ENCODE measurements at places on chromosomes 2 and 18.

DNA sequence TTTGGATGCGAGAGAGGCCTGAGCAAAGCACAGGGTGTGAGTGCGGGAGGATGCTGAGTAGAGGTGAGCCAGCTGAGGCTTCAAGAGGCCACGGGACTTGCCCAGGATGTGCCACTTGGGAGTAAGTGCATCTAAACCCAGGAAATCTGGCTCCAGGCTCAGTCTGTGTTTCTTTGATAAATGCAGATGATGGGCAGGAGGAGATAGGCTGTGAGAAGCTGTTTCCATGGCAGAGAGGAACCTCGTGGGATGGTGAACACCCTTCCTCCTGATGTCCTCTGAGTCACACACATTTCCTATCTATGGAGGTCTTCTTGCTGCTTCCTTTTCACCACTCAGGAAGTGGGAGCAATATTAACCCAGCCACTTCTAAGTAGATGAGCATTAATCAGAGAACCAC lies 38.4 kb upstream of the CELF4 start:
- no peak for DNase-seq

DNA sequence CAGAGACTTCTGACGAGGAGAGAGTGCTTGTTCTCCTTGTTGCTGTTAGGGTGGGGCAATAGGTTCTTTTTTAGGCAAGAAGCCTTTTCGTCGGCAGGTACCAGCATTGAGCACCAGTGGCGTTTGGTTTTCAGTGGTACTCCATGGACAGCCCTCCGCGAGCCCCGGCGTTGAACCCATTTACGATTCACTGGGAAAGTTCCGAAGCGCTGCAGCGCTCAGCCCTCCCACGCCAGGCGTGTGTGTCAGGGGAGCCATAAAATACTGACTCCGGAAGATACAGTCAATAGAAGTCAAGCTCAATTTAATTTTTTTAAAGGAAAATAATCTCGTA lies 494 bp upstream of the ROCK1 start:
- peak; percentile 14 for DNase-seq

DNA sequence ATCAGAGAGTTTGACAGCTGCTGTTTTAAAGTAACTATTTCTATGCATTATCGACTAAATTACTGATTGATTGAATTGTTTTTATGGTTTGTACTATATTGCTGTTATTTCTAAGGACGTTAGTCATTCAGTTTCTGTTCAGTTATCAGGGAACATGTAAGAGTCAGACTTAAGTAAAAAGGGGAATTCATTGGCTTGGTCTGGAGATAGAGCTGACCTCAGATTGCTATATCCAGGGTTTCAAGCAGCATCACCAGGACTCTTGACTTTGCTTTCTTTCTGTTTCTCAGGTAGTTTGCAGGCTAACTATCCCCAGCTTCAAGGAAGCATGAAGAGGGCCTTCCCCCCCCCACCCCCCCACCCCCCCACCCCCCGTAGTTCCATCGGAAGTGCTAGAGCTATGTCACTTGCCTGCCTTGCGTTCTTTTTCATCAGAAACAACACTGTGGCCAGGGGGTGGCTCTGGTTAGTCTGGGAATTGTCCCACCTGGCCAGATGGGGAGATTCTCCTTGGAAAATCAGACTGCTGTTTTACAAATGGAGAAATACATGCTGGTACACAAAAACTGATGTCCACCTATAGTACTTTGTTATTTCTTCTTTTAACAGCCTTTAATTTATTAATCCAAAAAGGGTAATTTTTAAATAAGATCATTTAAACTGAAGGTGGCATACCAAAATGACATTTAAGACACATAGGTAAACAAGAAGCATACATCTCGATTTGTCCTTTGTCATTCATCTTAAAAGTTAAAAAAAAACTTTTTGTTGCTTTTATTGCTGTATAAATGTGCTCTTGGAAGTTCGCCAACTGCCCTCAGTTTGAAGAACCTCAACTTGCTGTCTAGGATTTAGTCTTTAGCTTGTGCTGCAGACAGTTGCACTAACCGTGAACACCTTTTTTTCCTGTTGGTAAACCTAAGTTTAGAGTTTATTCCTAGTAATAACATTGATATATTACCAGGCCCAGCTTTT lies 9.4 kb downstream of the SMAD4 start:
- no peak for DNase-seq

GRCh38 chr2:8418721-8419120 lies 263.1 kb upstream of the ID2 start:
- DNase-seq: no peak

GRCh38 chr2:129504646-129505045 lies 474.8 kb upstream of the RAB6C start:
- DNase-seq: no peak

DNA sequence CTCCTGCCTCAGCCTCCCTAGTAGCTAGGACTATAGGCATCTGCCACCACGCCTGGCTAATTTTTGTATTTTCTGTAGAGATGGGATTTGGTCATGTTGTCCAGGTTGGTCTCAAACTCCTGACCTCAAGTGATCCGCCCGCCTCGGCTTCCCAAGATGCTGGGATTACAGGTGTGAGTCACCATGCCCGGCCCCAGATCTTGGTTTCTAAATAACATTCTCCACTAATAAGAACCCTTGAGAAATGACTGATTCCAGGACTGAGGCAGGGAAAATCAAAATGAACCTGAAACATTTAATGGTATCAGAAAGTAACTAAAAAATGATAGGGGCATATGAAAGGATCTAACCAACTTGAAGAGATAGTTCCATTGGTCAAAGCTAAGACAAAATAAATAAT lies 34.0 kb downstream of the BMPR2 start:
- DNase-seq: no peak

DNA sequence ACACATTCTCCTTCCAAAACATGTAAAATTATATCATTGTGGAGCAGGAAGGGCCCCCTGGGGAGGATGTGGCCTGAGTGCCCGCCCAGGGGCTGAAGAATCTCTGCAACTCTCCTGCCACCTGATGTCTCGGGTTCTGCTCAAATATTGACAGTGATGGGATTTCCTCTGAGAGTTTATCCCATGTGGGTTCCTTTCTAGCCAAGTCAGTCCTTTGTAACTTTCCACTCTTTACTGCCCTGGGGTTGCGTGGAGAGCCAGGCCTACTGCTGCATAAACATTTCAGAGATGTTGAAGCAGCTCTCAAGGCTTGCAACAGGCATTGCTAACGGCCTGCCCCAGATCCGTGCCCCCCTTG lies 4.0 kb upstream of the RAB17 start:
- DNase-seq: no peak

GRCh38 chr18:3610813-3611212 lies 160.8 kb downstream of the TGIF1 start:
- no peak for DNase-seq

GRCh38 chr2:202035089-202035940 lies 1.7 kb downstream of the FZD7 start:
- no peak for DNase-seq

DNA sequence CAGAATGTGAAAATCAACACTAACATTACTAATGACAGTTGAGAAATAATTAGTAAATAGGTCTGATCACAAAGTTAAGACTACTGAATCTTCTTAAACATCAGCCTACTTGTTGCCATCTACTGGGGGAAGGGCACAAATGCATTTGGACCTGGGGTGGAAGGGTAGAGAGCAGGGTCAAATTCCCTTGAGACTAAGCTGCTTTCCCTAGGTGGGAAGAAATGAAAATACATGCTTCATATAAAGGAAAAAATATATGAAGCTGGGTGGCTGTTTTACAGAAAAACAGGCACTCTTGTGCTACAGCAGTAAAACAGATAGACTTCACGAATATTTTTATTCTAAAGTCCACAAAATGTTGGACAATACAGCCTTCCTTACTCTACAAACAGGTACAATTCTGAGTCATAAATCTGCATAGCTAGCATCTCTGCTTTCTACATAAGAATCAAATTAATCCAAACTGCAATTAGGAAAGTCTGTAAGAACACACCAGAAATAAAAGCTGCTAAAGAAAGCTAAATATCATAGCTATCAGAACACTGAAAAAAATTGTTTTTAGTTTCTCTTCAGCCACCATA lies 10.9 kb downstream of the TRIP12 start:
- DNase-seq: no peak

GRCh38 chr2:3151153-3151918 lies 226.3 kb downstream of the EIPR1 start:
- no peak for DNase-seq

- DNase-seq: no peak
Observed at GRCh38 chr2:19577723-19578122, 219.3 kb upstream of the OSR1 start.

DNA sequence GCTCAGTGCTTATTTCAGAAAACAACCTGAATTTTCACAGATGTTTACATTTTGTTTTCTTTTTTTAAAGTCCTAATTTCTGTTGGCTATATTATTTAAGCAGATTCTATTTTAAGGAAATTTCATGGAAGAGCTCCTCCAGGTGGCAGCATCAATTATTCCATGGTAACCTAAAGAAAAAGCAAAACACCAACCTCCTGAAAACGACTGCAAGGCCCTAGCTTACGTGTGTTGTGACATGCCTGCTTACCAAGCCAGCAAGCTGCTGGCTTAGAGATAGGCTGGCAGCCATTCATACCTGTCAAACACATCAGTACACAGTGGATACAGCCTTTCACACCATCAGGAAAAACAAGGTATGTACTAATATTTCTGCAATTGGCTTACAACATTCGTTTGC lies 64.9 kb downstream of the LPIN2 start:
- DNase-seq: no peak

DNA sequence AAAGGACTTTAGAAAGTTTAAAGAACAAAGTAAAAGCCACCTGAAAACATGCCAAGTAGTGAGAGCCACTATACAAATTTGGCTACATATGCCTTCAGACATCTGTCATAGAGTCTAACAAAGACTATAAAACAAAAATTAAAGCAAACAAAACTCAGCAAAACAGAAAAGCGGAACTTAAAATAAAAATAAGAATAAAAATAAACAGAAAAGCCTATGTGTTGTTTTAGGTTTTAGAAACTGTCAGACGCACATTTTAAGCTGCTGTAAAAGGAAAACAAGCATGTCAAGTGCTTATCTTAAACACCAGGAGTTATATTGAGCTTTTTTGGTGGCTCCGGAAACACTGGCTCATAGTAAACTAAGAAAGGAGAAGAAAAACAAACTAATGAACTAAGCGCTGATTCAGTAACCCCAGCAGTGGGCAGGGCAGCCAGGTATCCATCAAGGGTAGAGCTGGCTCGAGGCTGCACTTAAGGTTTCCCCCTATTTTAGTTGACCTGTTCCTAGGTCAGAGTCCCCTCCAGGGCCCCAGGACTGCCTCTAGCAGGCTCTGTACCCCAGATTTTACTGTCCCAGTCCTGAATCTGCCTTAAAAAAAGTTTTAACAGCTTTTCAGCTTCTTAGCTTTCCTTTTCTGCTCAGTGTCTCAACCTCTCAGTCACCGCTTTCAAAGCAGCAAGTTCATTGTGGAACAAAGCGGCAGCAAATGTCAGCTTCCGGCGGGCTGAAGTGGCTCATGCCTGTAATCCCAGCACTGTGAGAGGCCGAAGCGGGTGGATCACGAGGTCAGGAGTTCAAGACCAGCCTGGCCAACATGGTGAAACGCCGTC lies 15.4 kb upstream of the RMC1 start:
- no peak for DNase-seq

- peak; percentile 30 for DNase-seq
Observed at GRCh38 chr2:167862782-167863181, 384.6 kb downstream of the STK39 start.

- DNase-seq: no peak
Observed at GRCh38 chr2:96602330-96602823, 35.7 kb downstream of the KANSL3 start.

DNA sequence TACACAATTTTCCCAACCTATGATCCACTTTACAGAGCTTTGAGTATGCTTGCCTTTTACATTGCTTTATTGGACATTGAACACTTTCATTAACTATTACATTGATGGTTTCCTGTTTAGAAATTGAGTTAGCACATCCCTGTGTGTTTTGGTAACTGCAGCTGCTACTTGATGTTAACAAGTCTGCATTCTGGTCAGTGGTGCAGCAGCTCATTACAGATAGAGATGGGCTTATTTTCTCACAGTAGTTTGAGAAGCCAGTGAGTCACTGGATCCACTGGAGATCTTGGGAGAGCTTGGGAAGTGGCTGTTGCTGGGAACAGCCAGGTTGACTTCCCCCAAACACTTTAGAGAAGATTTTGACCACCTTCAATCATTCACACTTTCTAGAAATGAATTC lies 150.5 kb downstream of the ARHGAP15 start:
- no peak for DNase-seq

DNA sequence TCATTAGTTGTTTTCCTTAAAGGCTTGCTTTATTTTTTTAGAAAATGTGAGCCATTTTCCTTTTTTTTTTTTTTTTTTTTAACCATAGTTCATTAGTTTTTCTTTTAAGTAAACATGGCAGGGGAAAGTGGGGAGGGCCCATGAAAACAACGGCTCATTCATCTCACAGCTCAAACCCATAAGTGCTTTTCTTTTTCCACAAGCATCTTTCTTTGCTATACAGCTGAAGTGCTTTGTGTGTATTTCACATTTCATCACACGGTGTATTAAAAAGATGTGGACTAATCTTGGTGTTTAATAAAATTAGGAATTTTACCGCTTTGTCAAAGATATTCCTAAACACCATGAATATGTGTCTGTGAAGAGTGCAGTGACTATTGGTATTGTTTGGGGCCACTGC lies 41.6 kb downstream of the RHBDD1 start:
- no peak for DNase-seq

- peak; percentile 63 for DNase-seq
Observed at GRCh38 chr2:200226451-200227426, 79.8 kb upstream of the SPATS2L start.

- DNase-seq: no peak
Observed at GRCh38 chr18:79365701-79366100, 30.0 kb upstream of the NFATC1 start.

GRCh38 chr2:241976296-241976695 lies 106.8 kb downstream of the RTP5 start:
- no peak for DNase-seq

DNA sequence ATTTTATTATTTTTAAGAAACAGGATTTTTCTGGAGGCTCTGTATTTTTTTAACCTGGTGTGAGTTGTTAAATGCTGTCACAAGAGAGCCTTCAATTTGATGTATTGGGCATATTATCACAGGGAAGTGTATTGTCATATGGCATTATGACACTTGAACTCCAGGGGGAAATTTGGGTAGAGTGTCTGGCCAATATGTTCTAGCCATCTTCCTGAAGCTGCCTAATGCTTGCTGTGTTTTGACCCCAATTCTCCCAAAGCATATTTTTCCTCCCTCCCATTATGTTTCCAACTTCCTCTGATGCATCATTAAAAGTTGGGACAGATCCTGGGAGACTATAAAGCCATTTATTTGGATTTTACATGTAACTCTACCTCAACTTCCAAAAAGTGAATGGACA lies 214.1 kb upstream of the SESTD1 start:
- DNase-seq: no peak

- DNase-seq: no peak
Observed at GRCh38 chr18:37720663-37721062, 155.1 kb upstream of the CELF4 start.
